Peyer's patch (tissue), 4 donors: ENCODE measurements at places on chromosomes 7 and 10. TPM values are rescaled to one million over a fixed set of nuclear protein-coding genes. Genes with fewer than 3 reads are reported as not detected.
A peak's percentile ranks its signal among the peaks of the same experiment; 100 is the strongest.

PIK3CG gene
- 7.9 TPM for total RNA-seq

DNA sequence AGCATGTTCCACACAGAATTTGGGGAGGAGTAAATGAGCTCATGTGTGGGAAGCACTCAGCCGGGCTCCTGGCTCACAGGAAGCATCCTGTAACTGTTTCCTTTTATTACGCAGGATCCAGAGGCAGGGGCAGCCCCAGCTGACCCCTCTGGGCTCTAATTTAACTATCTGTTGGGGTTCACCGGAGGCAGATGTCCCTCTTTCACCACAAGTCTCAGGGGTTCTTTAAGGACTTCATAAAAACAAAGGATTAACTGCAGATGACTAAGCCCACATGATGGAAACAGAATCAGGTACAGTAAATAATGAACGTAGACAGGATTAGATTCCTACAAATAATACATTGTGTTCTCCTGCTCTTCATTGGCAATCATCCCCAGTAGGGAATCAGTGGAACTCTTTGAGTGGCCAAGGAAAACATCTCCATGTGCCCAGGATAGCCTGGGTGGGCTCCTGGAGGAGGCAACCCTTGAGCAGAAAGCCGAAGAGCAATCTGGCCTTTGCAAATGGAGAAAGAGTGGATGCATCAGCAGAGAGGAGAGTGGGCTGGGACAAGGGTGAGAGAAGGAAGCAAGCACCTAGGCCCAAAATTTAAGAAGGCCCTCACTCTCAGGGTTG, 24.6 kb downstream of the TBXAS1 start:
- no peaks in the 10 kb centered on the region for H3K4me1 ChIP-seq
- no peaks in the 10 kb centered on the region for H3K36me3 ChIP-seq
- no peaks in the 10 kb centered on the region for H3K27me3 ChIP-seq
- H3K27ac ChIP-seq, result peak overlapping the region; percentile 65

GRCh38 chr7:120064565-120064964, 208.4 kb upstream of the KCND2 start:
- H3K4me1 ChIP-seq, result no peaks in the 10 kb centered on the region
- H3K36me3 ChIP-seq, result no peaks in the 10 kb centered on the region
- no peak for DNase-seq
- H3K4me3 ChIP-seq, result no peak overlapping the region
- H3K27ac ChIP-seq, result no peak overlapping the region

- no peaks in the 10 kb centered on the region for H3K4me1 ChIP-seq
- H3K36me3 ChIP-seq, result no peaks in the 10 kb centered on the region
- no peaks in the 10 kb centered on the region for H3K27me3 ChIP-seq
- H3K4me3 ChIP-seq, result no peak overlapping the region
Observed at GRCh38 chr10:43340101-43340500, 31.3 kb upstream of the FXYD4 start.

DNA sequence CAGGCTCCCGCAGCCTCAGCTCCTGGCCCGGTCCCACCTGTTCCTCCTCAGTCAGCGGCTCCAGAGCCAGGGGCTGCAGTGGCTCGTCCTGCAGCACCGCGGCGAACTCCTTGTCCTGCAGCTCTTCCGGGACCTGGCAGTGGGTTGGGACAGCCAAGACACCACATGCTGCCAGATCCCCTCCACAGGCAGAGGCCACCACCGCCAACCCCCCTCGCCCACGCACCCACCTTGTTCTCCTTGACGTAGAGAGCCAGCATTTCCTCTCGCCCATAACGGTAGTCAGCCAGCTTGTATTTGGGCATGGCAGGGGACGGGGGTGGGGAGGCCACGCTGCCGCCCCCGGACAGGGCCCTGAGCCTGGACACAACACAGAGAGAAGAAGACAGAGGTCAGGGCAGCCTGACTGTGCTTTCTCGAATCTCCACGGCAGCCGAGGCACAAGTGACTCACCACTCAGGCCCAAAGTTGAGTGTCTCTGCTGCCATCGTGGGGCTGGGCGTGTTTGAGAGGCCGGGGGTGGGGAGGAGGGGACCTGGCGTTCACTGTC, 6.2 kb downstream of the GIGYF1 start:
- no peak for DNase-seq
- no peak overlapping the region for H3K27ac ChIP-seq
- H3K4me1 ChIP-seq, result peaks cover 18% of the 10 kb centered on the region
- no peak overlapping the region for H3K4me3 ChIP-seq
- no peaks in the 10 kb centered on the region for H3K27me3 ChIP-seq

DNA sequence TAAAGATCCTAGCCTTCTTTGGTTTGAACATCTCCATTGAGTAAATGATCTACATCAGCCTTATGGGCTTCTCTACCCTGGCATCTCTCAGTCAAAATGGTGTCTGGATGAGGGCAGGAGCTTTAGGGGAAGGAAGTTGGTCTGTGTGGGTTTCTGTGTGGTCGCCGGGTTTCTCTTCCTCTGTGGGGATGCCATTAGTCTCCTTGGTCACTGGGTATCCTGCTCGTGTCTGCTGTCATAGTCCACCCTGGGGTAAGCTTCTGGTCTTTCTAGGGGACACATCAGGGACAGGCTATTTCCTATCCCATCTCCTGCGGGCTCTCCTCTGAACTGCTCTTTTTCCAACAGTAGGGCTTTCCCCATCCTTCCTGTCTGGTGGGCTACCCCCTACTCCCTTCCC, 150.3 kb upstream of the NPY start:
- H3K4me3 ChIP-seq, result no peak overlapping the region
- no peak for DNase-seq
- no peak overlapping the region for H3K27ac ChIP-seq
- no peaks in the 10 kb centered on the region for H3K36me3 ChIP-seq

DNA sequence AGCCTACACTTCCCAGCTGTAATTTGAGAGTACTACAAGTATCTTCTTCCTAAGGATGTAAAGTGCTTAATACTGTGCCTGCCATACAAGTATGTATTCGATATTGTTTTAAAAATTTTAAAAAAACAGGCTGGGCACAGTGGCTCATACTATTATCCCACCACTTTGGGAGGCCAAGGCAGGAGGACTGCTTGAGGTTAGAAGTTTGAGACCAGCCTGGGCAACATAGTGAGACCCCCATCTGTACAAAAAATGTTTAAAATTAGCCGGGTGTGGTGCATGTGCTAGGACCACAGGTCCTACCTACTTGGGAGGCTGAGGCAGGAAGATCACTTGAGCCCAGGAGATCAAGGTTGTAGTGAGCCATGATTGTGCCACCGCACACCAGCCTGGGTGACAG, 8.3 kb downstream of the ARMC10 start:
- no peak for DNase-seq
- H3K4me3 ChIP-seq, result no peak overlapping the region
- H3K36me3 ChIP-seq, result no peaks in the 10 kb centered on the region
- H3K4me1 ChIP-seq, result no peaks in the 10 kb centered on the region

DNA sequence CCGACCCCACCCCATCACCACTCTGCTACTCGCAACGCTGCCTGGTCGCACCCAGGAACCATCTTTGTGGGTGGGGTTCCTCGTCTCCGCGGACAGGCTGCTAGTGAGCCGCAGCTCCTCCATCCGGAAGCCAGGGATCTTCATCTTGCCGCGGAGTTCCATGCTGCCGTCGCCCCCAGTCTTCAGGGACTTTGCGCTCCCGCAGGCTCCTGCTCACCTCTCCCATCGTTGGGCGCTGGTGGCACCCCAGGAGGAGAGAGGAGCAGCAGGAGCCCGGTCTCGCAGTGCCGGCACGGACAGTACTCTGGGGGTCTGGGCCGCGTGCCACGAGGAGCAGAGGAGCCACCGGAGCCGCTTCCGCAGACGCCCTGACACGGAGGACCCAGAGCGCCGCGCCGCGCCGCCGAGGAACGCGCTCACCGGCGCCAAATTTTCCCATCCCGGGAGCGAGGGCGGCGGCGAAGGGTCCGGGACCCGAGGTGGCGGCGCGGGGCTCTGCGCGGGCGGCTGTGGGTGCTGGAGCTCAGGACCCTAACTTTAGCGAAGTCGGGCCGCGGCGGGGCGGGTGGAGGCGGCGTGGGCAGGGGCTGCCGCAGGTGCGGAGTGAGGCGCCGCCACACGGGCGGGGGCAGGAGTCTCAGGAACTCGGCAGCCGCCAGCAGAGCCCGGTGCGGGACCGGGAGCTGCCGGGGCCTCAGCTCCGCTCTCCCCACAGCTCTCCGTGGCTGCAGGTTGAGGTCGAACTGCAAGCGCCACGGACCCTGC, 750.1 kb upstream of the SORCS1 start:
- no peak for DNase-seq
- H3K4me3 ChIP-seq, result peak overlapping the region; percentile 33
- no peaks in the 10 kb centered on the region for H3K36me3 ChIP-seq

- H3K4me3 ChIP-seq, result no peak overlapping the region
- DNase-seq, result no peak
Observed at GRCh38 chr7:32142649-32143048, 72.4 kb upstream of the PDE1C start.

DNA sequence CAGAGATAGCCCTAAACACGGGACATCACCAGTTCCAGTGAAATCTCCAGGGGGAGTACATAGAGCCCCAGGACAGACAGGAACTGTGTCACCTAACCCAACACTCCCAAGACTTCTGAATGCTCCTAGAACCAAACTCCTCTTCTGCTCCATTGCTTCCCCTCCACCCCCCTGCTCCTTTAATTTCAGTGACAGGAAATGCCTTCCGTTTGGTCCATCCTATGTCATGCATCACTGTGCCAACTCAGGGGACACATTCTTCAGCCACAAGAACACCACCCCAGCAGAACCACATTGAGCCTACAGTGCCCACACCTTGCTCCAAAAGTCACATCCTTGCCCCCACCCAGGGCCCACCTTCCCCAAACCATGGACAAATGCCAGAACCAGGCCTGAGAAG, 100.5 kb downstream of the KCNMA1 start:
- no peaks in the 10 kb centered on the region for H3K4me1 ChIP-seq
- DNase-seq, result no peak
- H3K27me3 ChIP-seq, result no peaks in the 10 kb centered on the region

GRCh38 chr7:133140994-133141595, 59.2 kb upstream of the CHCHD3 start:
- no peaks in the 10 kb centered on the region for H3K27me3 ChIP-seq
- no peak overlapping the region for H3K4me3 ChIP-seq
- DNase-seq, result no peak
- H3K4me1 ChIP-seq, result no peaks in the 10 kb centered on the region
- no peaks in the 10 kb centered on the region for H3K36me3 ChIP-seq

- DNase-seq, result no peak
- H3K4me3 ChIP-seq, result no peak overlapping the region
- H3K27ac ChIP-seq, result no peak overlapping the region
- no peaks in the 10 kb centered on the region for H3K4me1 ChIP-seq
- no peaks in the 10 kb centered on the region for H3K27me3 ChIP-seq
- no peaks in the 10 kb centered on the region for H3K36me3 ChIP-seq
Observed at GRCh38 chr7:123649964-123650363, 5.7 kb upstream of the LMOD2 start.

- H3K4me3 ChIP-seq, result no peak overlapping the region
- no peaks in the 10 kb centered on the region for H3K36me3 ChIP-seq
- H3K27ac ChIP-seq, result no peak overlapping the region
- H3K4me1 ChIP-seq, result no peaks in the 10 kb centered on the region
- no peaks in the 10 kb centered on the region for H3K27me3 ChIP-seq
Observed at GRCh38 chr10:77507291-77507880, 130.2 kb downstream of the KCNMA1 start.

- H3K4me1 ChIP-seq, result no peaks in the 10 kb centered on the region
- H3K36me3 ChIP-seq, result no peaks in the 10 kb centered on the region
- H3K4me3 ChIP-seq, result no peak overlapping the region
- H3K27me3 ChIP-seq, result no peaks in the 10 kb centered on the region
- no peak for DNase-seq
- no peak overlapping the region for H3K27ac ChIP-seq
Observed at GRCh38 chr7:130446259-130446658, 5.4 kb upstream of the CEP41 start.
